Lung microvascular endothelial cell (primary cell): ENCODE measurements at places on chromosomes 5 and 9. TPM values are rescaled to one million over a fixed set of nuclear protein-coding genes. Genes with fewer than 3 reads are reported as not detected.

JADE2 gene
- 11.8 and 17.5 TPM in 2 replicates for total RNA-seq

FCN2 gene
- total RNA-seq, result not detected in 2 replicates

NR5A1 gene
- not detected in 2 replicates for total RNA-seq

CD72 gene
- under 0.01 TPM in 1 of 2 replicates, not detected in the other for total RNA-seq

FER gene
- 10.0 and 18.3 TPM in 2 replicates for total RNA-seq

INSYN2B gene
- total RNA-seq, result 0.40 and 1.3 TPM in 2 replicates

PCDHB7 gene
- 0.44 and 2.4 TPM in 2 replicates for total RNA-seq

SPATA31C1 gene
- total RNA-seq, result not detected in 2 replicates

CYSRT1 gene
- under 0.01 and 0.20 TPM in 2 replicates for total RNA-seq

CDK7 gene
- 22.4 and 31.2 TPM in 2 replicates for total RNA-seq

TPPP gene
- under 0.01 and 0.44 TPM in 2 replicates for total RNA-seq

WNK2 gene
- not detected in 2 replicates for total RNA-seq

MLANA gene
- total RNA-seq, result not detected in 2 replicates

SPINK6 gene
- not detected in 2 replicates for total RNA-seq

BTNL3 gene
- total RNA-seq, result not detected in 2 replicates

PCDHGB2 gene
- 1.3 and 1.4 TPM in 2 replicates for total RNA-seq

CSF1R gene
- total RNA-seq, result not detected in 2 replicates

ADGRD2 gene
- total RNA-seq, result not detected in 2 replicates

HRCT1 gene
- 1.8 and 4.1 TPM in 2 replicates for total RNA-seq

MSANTD3 gene
- 38.9 and 45.1 TPM in 2 replicates for total RNA-seq

TNFSF15 gene
- total RNA-seq, result 0.87 and 2.6 TPM in 2 replicates

FOXI1 gene
- not detected in 2 replicates for total RNA-seq

ARHGEF37 gene
- 9.8 and 16.1 TPM in 2 replicates for total RNA-seq

TMEM174 gene
- total RNA-seq, result not detected in 2 replicates

F12 gene
- total RNA-seq, result 0.40 and 0.44 TPM in 2 replicates

ACOT12 gene
- total RNA-seq, result not detected in 2 replicates

CDC25C gene
- 0.79 and 3.9 TPM in 2 replicates for total RNA-seq
